ENCODE measurements at places on chromosomes 16 and 17. TPM values are rescaled to one million over a fixed set of nuclear protein-coding genes. Genes with fewer than 3 reads are reported as not detected.

The NTN1 gene
- total RNA-seq = 0.42 TPM

The CPNE2 gene
- 38.1 TPM for total RNA-seq

The PABPN1L gene
- not detected for total RNA-seq

The TEX14 gene
- total RNA-seq = 0.06 TPM

The NIP7 gene
- 58.4 TPM for total RNA-seq

The C1QTNF1 gene
- total RNA-seq = 36.0 TPM

The KRT25 gene
- not detected for total RNA-seq

The MYOCD gene
- 1.6 TPM for total RNA-seq

The TOX3 gene
- 0.66 TPM for total RNA-seq

The CHST6 gene
- total RNA-seq = 0.19 TPM

The ZNF205 gene
- total RNA-seq = 9.2 TPM

The TMEM98 gene
- total RNA-seq = 44.8 TPM

The HOXB1 gene
- total RNA-seq = not detected

Measured in A549 treated with RU486 at 1 μM for 4 hours (cell line).